Neural progenitor cell (in vitro differentiated cells): ENCODE measurements at places on chromosomes 2 and 18.
A peak's percentile ranks its signal among the peaks of the same experiment; 100 is the strongest.

GRCh38 chr2:191701696-191702095 lies 23.8 kb downstream of the NABP1 start:
- DNase-seq = peak; percentile 18

DNA sequence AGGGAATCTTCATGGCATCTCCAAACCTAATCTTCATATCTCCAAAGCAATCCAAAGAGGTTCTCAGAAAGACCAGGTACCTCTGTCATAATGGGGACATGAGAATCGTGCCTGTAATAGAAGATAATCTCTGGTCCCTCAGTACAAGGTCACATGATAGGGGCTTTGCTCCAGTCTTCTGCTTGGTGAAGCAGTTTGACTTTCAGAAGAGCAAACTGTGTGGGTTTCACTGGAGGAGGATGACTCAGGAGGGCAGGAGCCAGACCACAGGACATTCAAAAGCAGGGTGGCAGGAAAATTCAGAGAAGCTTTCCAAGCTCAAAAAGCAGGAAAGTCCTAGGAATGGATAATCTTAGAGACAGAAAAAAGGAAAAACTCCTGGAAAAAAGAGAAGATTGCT lies 10.6 kb upstream of the PAX3 start:
- DNase-seq = no peak

DNA sequence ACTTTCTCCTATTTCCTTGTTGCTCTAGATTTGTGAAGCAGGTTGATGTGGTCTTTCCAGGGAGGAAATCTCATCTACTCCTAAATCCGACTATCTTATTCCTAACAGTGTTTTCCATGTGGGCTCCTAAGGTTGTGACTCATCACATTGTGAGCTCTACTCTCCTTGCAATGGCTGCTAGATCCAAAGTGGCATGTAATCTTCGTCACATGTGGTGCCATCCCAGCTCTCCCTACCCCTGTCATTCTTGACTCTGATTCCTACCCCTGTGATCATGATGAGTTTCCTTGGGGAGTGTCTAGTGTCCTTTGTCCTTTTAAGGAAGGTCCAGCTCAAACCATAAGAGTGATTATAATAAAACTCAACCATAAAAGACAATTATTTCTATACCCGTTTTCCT lies 47.3 kb upstream of the GULP1 start:
- DNase-seq = no peak

DNA sequence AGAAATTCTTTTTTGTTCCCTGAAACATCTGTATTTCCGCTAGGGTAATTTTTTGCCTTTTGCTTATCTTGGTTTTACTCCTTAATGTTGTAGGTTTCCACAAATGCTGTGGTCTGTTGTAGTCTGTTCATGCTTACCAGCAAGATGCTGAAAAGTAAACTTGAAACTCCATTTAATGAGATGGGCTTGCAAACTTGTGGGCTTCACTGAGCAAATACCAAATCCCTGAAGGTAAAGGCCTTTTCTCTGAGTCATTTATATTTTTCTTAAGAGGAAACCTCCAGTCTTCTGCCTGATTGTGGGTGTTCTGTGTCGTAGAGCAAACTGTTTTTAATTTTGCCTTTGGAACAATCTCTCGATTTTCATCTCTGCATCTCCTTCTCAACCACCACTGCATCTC lies 9.3 kb downstream of the SP140 start:
- DNase-seq = no peak

- no peak for DNase-seq
These were observed 269.4 kb upstream of the NRXN1 start for GRCh38 chr2:51301381-51301780.

GRCh38 chr2:163600801-163601200 lies 135.0 kb downstream of the FIGN start:
- no peak for DNase-seq

DNA sequence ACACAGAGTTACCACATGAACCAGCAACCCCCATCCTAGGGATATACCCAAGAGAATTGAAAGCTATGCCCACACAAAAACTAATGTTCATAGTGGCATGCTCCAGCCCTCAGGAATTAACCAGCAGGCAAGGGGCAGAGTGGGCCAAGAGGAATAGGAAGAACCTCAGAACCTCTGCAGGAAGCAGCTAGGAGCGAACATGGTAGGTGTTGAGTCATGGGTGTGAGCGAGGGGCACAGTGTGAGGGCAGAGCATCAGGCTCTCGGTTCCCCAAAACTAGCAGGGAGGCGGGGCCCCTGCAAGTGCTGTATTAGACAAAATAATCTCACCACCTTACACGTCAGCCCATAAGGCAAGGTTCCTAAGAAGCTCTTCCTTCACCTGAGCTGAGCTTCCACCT lies 5.6 kb upstream of the RUFY4 start:
- DNase-seq = no peak

- no peak for DNase-seq
These were observed 73.5 kb downstream of the FBXO15 start for GRCh38 chr18:74073957-74074667.

GRCh38 chr2:221402072-221402471 lies 170.0 kb downstream of the EPHA4 start:
- no peak for DNase-seq

DNA sequence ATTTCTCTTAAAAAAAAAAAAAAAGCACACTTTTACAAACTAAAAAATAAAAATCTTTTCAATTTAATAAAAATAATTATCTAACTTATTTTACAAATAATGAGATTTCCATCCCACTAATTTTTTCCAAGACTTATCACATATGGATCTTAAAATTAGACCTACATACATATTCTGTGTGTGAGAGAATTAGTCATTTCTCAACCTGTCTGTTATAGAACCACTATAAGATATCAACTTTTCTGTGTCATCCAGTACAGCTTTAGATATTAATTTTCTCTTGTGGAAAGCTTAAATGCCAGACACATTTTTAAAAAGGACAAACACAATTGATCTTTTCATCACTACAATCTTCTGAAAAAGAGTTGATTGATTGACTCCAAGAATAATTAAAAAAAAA lies 38.1 kb downstream of the FANCL start:
- no peak for DNase-seq

DNA sequence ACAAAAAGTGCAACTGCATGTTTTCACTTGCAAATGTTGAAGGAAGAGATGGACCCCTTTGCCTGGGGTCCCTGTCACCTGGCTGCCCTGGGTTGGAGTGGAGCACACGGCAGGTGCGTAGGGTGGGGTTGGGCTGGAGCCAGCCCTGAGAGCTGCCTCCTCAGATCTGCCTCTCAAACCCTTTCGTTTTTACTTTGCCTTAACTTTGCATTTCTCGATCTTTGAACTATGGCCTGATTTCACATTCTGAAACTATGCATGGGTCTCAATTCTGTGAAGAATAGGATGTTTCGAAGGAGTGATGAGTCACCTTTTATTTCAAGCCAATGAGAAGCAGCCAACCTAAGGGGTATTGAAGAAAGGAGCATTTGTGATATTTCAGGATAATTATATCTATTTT lies 132.8 kb downstream of the ACOXL start:
- no peak for DNase-seq
